RWPE1 (cell line): ENCODE measurements at places on chromosomes 13 and 19.

DNA sequence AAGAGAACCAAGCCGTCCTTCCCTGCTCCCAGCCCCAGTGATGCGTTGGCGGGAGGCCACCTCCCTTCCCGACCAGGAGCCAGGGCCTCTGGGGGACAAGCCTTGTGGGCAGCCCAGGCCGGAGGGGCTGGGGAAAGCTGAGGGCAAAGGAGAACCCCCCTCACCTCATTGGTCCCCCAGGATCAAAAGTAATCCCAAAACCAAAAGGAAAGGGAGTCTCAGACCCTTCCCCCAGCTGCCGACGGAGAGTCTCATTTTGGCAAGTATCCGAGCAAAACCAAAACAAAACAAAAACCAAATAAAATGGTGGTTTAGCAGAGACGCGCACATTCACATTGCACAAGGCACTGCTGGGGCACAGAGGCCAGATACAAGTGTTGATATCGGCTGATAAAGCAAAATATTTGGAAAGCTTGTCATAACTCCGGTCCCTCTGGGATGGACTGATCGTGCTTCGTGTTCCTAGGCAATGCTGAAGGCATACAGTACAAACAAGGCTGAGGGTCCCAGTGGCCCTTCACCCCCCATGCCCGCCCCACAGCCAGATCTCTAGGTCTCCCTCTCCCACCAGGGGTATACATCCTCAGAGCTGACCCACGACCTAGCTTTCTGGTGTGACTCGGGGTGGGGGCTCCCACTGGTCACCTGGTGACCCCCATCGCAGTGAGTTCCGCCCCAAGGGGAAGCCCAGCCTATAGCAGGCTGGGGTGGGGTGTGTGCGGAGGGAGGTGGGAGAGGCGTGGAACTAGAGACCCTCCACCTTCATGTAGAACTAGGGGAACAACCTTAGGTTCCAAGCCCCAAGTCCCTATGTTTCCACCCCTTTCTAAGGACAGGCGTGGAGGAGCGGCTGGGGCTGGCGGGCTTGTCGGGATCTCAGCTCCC, 2.1 kb downstream of the CEBPA start:
- no peak for DNase-seq

DNA sequence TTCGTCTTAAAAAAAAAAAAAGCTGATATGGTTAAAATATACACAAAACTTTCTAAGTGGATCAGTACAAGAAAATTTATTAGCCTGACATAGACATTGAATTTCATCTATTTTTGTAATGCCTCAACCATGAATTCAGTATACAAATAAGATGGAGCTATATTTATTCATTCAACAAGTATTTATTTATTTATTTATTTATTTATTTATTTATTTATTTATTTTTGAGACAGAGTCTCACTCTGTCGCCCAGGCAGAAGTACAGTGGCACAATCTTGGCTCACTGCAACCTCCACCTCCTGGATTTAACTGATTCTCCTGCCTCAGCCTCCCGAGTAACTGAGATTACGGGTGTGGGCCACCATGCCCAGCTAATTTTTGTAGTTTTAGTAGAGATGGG, 78.5 kb upstream of the GSX1 start:
- DNase-seq = no peak

- DNase-seq = no peak
Measured at GRCh38 chr13:99997702-99998214, 16.2 kb downstream of the ZIC2 start.

DNA sequence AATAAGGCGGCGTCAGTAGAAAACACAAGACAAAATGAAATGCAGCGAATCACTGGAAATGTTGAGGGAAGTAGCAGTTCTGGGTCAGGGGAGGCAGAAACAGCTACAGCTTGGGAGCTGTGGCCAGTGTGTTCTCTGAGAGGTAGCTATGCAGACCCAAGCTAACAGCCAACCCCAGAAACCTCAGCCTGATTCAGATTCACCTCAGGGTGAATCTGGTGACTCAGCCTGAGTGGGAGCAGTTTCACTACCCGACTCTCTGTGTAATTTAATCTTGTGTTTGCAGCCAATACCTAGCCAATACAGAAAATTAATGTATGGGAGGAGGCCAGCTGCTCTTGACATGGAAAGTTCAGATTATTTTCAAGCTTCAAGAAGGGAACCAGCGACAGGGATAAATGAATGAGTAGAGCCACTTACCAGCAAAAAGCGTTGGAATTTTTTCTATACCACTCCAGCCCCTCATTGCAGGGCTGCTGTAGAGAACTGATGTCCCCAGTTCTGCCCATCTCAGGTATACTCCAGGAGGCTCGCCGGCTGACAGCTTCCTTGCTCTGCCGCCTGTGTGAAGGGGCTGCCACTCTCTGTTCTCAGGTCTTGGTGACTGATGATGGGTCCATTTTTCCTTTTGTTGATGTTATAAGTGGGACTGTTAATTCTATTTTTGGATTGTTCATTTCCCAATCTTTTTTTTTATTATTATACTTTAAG, 8.9 kb downstream of the IGFL3 start:
- DNase-seq = peak; percentile 93

DNA sequence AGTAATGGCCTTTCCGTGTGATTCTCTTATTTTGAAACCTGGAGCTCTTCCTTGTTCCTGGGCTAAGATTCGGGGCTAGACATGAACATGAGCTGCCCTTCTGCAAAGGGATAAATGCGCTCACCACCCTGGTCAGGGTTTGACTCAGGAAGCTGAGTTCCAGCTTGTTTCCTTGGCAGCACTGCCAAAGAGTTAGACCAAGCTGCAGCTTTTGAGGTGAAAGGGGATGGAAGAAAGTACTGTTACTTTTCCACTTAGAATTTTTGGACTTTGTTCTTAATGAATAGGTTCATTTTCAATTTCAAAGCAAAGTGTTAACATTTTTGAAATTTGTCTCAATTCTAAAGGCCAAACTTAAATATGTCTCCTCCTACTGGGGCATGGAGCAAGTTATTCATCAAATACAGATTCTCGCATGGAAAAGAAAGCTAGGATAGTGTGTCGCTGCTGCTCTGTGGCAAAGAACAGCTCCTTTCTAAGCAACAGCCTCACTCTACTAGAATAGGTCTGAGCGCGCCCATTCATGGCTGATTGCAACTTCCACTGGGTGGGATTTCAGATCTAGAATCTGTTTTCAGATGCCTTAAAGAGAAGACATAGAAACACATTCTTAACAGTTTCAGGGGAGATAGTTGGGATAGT, 2.2 kb downstream of the RGCC start:
- DNase-seq = no peak

- no peak for DNase-seq
Measured at GRCh38 chr13:47100214-47100853, 203.5 kb upstream of the HTR2A start.

GRCh38 chr19:41621654-41622053, 5.2 kb downstream of the CEACAM4 start:
- no peak for DNase-seq

DNA sequence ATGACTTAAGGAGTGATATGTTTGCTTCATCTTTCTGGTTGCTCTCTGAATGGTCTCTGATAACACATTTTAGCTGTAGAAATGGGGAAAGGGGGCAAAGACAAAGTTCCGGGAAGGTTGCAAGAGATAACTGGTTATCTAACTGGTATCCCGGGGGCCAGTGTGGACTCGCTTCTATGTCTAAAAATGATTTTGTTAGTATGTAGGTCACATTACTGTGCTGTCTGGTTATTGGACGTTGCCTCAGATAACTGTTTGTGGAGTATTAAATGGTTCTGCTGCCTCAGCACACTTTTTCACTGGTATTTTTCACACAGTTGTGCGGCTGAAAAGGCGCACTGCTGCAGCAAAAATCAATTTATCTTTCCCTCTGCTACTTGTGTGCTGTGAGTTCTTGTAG, 63.0 kb upstream of the ZNF536 start:
- no peak for DNase-seq

DNA sequence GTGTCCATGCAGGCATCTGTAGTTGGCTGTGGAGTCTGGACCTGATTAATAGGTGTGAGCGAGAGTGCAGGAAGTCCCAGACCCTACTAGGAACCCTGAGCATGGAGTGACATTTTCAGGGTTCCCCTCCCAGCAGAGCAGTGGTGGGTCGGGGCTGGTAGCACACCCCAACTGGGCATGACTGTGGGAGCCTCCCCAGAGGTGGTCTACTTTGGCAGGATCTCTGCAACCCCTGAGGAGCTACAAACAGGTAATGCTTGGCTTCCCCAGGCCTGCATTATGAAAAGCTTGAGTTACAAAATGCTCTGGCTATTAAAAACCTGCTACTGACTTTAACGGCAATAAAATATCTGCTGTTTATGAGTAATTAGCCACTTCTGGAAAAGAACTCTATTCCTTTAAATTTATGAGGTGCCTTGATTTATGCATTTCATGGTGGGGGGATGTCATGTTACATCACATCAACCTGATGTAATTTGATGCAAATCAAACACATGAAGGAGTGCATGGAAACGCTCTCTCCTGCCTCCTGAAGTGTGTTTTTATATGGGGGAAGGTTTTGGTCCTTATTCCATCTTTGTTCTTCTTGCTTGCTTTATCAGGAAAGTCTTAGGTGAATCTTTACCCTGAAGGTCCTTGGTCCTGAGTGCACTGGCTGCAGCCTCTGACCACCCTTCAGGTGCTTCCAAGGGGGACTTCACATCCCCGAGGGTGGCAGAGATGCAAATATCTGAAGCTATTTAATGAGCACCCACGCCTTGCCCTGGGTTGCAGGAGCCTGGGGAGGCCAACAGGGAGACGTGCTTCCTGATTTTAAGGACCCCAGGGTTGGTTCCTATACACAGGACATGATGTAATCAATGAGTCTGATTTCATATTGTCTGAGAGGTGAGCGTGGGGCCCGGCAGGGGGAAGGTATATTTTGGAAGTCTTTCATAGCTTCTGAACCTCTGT, 54.0 kb downstream of the ZNF536 start:
- no peak for DNase-seq

DNA sequence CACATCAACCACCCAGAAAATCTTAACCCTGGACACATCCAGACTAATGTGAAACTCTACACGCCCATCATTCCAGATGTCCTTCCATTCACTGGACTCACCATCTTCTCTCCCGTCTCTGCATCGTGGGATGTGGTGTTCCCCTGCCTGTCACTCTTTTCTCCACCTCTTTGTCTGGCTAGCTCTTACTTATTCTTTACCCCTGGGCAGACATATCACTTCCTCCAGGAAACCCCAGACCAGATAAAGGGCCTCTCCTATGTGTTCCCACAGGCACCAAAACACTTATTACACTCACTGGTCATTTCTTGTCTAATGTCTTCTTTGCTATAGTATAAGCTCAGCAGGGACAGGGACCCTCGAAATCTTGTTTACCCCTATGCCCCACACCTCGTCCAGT, 109.3 kb upstream of the IPO5 start:
- no peak for DNase-seq

DNA sequence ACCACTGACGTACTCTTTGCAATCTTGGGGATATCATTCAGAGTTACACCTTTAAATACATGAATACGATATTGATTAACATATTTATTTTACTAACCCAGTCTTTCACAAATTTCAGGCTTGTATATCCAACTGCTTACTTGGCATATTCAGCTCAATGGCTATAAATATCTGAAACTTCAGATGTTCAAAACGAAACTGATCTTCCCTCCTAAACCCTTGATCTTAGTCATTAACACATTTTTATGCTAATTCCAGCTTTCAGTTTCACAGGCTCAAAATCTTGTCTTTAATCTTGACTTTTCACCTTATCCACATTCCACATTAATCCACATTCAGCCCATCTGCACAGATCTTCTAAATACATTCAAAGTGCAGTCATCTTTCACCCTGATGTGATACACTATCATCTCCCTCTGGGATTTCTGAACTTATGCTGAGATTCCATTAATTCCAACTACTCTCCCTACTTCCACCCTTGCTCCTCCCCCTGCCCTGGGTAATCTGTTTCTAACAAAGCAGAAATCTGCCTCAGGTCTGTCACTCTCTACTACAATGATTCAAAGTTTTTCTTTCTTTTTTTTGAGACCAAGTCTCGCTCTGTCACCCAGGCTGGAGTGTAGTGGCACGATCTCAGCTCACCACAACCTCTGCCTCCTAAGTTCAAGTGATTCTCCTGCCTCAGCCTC, 387.2 kb downstream of the GPC5 start:
- DNase-seq = no peak

DNA sequence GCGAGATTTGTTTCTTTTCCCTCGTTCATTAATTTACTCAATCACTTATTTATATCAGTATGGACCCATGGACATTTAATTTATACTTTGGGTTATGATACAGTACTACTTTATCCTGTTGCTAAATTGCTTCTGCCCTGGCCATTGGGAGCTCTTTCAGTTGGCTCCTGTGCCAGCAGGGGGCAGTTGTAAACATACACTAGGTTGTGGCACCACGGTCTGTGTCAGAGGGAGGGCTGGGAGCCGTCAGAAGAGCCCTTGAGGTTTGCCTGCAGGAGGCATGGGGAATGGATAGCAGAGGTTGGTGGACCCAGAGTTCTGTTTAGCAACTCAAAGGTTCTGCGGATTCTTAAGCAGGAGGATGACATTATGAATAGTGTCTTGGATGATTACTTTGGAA, 94.3 kb downstream of the ERCC5 start:
- no peak for DNase-seq
